ENCODE measurements at places on chromosomes 5 and 9.

DNA sequence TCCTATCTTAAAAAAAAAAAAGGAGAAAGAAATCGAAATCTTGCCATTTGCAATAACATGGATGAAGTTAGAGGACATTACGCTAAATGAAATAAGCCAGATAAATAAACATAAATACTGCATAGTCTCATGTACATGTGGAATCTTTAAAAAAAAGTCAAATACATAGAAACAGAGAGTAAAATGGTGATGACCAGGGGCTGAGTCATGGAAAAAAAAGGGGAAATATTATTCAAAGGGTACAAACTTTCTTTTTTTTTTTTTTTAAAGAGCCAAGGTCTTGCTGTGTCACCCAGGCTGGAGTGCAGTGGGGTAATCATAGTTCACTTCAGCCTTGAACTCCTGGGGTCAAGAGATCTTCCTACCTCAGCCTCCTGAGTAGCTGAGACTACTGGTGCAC, 310.1 kb downstream of the ZNF608 start:
- DNase-seq: no peak

- DNase-seq: peak; percentile 66
Observed at GRCh38 chr9:127707766-127708165, 978 bp downstream of the CFAP157 start.

- no peak for DNase-seq
Observed at GRCh38 chr9:105444130-105444529, 3.7 kb upstream of the FSD1L start.

DNA sequence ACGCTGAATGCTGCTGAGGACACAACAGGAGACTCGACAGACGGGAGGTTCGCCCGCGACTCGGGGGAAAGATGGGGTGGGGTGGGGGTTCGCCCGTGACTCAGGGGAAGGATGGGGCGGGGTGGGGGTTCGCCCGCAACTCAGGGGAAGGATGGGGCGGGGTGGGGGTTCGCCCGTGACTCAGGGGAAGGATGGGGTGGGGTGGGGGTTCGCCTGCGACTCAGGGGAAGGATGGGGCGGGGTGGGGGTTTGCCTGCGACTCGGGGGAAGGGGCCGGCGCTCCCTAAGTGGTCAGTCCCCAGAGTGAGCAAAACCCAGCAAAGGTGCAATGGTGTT, 2.2 kb downstream of the LCN6 start:
- no peak for DNase-seq

DNA sequence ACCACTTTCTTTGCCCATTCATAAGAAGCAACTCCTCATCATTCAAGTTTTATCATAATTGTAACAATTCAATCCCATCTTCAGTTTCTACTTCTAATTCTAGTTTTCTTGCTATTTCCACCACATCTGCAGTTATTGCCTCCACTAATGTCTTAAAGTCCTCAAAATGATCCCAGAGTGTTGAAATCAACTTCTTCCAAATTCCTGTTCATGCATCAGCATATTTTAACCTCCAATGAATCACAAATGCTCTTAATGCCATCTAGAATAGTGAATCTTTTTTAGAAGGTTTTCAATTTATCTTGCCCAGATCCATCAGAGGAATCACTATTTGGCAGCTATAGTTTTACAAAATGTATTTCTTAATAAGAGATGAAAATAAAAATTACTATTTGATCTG, 3.2 kb upstream of the SRP19 start:
- no peak for DNase-seq

GRCh38 chr5:83866181-83866580, 145.5 kb upstream of the HAPLN1 start:
- DNase-seq: no peak

- no peak for DNase-seq
Observed at GRCh38 chr9:20139763-20140290, 351.0 kb upstream of the SLC24A2 start.

DNA sequence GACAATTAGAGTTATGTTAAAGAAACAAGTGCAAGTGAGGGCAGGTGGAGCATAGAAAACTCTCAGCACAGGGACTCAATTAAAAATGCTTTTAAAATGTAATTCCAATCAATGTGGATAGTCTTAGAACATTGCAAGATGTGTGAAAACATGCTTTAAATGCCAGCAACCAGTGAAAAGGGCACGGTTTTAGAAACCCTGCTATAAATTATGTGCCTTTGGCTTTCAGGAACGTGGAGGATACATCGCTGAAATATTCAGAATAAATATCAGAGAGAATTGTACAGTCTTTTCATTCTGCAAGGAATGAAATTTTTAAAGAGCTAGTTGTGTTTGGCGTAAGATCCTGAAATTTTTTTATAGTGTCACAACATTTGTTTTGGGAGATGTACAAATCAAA, 101.1 kb downstream of the TLE4 start:
- DNase-seq: no peak

- DNase-seq: no peak
Observed at GRCh38 chr5:66974256-66974655, 222.3 kb downstream of the CD180 start.

GRCh38 chr5:111528056-111528455, 15.7 kb upstream of the STARD4 start:
- no peak for DNase-seq

DNA sequence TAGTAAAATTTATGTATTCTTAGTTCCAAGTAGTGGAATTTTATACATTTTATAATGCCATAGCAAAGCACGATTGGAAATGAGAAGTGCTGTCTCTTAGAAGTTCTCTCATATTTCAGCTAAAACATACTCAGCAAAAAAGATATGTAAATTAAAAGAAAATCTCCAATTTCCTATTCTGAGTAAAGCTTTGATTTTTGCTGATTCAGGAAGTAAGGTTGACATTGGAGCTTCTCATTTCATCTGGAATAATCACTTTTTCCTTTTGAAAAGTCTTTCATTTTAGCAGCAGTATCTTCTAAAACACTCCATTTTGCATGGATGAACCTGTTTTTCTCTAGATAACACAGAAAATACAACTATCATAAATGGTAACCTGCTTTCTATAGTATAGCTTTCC, 121.0 kb downstream of the ZCCHC7 start:
- no peak for DNase-seq

DNA sequence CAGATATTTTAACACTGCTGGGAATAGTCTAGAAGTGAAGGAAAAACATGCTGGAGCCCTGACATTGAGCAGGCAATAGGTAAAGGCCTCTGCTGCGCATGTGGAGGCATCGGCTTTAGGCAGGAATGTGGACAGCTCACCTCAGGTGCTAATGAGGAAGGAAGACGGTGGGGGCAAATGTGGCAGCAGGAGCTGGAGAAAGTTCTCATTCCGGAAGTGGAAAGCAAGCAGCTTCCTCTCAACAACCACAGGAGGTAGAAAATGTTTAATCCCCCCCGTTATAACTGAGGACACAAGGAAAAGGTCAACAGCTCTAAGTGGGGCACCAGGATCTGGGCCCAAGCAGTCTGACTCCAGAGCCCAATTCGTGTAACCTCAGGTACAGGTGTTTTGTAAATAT, 7.6 kb upstream of the RPS14 start:
- DNase-seq: no peak

GRCh38 chr9:109556061-109556460, 58.0 kb upstream of the PTPN3 start:
- DNase-seq: no peak

DNA sequence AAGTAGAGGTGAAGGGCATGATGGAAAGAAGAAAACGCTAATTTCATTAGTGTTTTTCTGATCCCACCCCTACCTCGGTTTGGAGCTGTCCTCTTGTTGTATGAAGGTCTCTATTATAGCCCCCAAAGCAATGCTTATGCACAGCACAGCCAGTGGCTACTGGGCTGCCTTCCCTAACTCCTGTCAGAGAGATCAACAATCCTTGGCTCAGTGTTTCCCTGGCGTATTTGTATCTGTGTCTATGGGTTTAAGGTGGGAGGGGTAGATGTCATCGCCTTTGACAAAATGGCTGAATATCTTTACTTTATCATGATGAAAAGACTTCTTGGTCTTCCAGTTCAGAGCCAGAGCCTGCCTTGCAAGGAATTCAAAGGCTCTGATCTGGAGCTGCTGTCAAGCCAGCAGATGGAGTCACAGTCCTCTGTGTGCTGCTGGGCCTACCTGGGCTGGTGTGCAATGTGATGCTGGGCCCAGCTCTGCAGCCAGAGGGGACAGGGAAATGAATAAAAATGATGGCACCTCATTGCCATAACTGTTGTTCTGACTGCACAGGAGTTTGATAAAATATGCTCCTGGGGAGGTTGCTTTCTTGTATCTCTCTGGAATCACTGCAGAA, 20.1 kb upstream of the HSPA9 start:
- no peak for DNase-seq

GRCh38 chr5:174984863-174985262, 260.5 kb downstream of the MSX2 start:
- no peak for DNase-seq

- no peak for DNase-seq
Observed at GRCh38 chr5:124697933-124698591, 48.4 kb downstream of the ZNF608 start.

DNA sequence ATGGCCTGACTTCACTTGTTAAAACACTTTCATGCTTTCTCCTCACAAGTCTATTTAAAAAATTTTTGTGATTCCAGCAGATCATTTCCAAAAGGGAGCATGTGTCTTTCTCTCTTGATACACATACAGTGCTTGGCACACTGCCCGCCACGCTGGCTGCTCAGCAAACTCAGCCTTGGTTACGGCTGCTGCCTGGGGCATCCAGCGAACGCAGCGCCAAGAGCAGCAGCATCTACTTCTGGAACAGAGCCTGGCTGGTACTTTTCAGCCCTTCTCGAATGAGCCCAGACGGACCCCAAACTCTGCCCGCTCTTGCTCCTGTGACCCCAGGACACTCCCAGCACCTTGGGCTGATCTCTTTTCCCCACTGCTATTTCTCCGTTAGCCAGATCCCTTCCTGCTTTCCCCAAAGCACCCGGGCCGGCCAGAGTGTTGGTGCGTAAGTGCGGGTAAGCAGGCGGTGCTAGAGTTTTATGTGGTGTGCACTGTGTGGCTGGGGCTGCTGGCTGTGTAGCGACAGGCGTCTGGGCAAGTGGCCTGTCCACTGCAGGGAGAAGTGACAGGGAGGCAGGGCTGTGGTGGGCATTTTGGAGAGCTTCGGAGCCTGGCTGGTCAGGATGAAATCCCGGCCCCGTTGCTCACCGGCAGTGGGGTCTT, 73.2 kb downstream of the SH3PXD2B start:
- no peak for DNase-seq

DNA sequence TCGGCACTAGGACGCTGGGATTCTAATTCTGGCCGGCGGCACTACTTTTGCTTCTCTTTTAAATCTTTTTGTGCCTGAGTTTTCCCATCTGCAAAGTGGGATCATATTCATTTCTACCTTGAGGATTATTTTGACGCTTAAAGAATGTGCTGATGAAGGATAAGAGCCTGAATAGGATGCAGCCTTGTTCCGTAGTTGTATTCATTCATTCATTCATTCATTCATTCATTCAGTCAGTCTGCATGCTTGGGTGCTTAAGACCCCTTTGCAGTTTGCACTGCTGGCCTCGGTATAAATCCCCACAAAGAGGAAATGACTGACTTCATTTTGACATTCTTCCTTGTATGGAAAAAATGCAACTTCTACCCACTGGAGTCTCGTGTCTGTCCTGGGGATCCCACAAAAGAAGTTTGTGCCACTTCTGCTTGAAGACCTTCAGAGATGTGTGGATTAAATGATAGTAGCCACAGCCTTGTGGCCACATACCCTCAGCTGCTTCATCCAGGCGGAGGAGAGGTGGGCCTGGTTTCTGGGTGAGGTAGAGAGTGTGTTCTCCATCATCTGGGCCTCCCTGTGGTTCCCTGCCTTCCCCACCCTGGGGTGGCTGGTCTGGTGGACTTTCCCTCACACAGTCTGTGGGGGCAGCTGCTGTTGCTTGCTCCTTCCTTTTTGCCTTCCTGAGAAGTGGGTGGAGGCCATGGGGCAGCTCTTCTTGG, 62.6 kb downstream of the PPARGC1B start:
- no peak for DNase-seq

- DNase-seq: no peak
Observed at GRCh38 chr5:93580063-93580926, 724 bp downstream of the NR2F1-AS1 start.

DNA sequence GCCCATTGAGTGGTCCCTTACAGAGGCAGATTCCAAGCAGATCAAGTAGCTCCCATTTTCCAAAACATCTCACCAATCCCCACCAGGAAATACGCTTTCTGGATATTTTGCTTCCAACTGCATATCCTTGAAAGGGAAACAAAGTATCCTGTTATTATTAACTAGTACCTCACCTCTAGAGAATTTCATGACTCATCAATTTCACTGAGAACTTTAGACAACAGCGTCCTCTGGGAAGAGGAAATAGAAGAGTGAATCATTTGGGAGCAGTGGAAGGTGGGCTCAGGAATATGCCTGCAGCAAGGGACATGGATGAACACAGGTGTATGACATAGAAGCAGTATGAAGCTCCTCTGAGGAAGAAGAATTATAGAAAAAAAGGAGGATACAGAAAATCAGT, 186.7 kb downstream of the MARCHF11 start:
- DNase-seq: no peak

DNA sequence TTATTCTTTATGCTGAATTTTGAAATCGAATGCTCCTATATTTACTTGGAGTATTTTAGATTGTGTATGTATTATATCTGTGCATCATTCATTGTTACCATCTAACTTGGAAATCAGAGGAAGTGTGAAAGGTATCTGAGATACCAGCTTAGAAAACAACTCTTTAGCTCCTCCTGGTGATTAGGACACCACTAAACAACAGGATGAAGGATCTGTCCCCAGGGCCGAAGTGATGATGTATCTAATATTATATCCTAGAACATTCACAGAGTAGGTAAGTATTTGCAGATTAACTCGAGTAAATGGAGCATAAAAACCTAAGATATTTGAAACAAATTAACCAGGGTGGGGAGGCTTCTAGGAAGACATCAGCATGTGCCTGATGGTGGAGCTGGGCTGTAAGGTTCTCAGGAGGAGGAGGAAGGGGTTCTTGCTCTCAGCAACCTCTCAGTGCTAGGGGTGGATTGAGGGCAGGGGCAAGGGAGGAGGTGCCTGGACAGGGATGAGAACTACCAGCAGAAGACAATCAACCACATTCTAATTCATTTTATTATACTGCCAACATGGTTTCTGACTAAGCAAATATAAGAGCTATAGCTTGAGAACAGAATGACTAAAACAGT, 2.6 kb upstream of the NFIL3 start:
- DNase-seq: no peak

DNA sequence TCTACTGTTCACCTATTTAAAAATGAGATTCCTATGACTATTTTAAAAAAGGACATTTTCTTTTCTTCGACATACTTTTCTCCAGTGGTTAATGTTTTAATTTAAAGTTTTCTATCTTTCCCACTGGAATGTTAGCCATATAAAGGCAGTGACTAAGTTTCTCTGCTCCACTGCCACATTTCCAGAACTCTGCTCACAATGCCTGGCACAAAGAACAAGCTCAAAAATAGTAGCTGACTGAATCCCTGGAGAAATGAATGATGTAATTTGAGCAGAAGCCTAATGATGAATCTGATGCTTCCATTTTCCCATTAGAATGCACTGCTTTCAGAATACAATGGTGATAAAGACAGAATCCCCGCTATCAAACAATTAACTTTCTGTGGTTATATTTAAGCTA, 817.8 kb downstream of the MTRR start:
- DNase-seq: no peak
